ENCODE measurements at places on chromosomes 5 and 9.

DNA sequence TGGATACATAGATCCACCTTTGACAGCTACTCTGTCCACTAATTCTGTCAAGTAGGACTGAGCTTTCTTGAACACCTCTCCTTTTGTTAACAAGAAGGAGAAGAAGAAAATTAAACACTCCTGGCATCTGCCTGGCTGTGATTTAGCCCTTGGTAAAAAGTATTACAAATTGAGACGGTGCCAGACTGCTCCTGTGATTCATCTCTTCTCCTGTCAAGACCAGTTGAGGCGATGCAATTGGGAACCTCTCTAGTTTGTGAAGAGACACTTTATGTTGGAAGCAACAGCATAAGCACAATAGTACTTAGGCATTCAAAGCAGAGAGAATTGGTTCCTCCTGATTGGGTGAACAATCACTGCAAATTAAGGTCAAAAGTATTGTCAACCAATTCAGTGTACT lies 72.7 kb downstream of the GHR start:
- DNase-seq = no peak

- DNase-seq = no peak
Observed at GRCh38 chr9:69357030-69357775, 32.2 kb downstream of the ENTREP1 start.

DNA sequence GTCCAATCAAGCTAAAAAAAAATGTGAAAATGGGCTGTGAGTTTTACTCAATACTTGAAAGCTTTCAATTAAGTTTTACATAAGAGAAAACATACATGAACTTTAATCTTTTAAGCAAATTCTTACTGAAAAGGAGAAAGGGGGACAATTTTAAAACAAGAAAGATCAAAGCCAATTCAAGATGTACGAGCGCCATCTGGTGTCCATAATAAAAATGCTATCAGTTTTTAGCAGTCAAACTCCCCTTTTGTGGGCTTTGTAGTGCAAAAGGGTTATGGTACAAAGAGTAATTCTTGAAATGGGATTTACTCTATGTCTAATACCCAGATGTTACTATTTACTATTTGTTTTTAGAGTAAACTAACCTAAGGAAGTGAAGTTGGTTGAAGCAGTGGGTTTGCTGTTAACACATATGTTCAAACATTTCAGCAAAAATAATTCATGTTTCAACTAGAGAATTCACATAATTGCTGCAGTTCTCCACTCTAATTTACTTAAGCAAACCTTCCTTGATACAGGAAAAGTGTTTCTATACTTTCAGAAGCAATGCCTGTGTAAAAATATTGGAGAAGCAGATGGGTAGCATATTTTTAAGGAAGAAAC lies 228.2 kb upstream of the TYRP1 start:
- DNase-seq = no peak

DNA sequence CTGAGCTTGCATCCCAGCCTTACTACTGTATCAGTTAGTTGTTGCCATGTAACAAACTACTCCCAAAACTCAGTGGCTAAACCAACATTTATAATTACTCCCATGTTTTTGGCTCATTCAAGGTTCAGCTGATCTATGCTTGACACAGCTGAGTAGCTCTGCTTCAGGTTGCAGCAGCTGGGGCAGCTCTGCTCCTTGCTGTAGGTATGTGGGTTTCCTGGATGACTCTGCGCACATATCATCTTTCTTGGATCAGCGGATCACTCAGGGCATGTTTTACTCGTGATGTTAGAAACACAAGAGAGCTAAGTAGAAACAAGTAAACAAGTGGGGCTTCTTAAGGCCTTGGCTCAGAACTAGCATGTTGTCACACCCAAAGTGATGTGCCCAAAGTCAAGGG lies 15.1 kb downstream of the TEK start:
- no peak for DNase-seq

GRCh38 chr5:98248949-98249348 lies 524.5 kb upstream of the RGMB start:
- DNase-seq = no peak

DNA sequence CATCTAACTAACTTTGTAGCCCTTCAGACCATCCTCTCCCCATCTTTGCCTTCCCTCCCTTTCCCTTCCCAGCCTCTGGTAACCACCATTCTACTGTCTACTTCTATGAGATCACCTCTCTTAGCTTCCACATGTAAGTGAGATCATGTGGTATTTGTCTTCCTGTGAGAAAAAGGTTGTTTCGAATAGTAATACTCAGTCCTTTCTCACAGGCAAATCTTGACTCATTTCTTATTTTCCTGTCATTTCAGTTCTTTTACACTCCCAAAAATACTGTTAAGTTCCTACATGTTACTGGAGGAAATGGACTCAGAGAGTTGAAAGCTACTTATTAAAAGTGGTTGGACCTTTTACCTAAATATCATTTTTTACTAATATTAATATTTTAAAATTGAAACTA lies 82.1 kb downstream of the SLF1 start:
- no peak for DNase-seq

DNA sequence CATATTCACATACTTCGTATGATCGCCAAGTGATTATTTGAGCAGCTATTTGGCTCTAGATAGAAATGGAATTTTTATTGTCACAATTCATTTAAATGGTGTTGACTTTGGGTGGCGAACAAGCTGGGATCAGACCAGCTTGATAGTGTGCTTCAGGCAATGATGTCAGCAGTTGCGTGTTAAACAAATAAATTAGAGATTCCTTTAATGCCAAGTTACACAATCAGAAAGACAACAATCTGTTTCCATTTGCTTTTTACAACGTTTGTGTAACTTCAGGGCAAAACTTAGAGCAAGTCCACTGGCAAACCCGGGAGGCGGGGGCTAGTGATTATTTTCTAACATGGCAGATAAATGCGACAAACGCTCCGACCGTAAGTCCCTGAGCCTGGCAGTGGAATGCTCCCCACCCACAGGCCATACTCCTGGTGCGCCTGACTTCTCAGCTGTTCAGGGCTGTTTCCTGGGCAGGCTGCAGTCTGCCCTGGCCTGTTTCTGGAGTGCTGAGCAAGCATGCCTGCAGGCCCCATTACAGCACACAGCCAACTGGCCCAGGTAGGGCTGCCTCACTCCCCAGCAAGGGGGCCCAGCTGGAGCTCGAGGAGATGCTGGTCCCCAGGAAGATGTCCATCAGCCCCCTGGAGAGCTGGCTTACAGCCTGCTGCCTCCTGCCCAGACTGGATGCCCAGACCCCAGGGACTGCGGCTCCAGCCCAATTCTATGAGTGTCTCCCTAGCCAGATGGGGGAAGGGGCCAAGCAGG lies 88.7 kb downstream of the BASP1 start:
- DNase-seq = no peak

DNA sequence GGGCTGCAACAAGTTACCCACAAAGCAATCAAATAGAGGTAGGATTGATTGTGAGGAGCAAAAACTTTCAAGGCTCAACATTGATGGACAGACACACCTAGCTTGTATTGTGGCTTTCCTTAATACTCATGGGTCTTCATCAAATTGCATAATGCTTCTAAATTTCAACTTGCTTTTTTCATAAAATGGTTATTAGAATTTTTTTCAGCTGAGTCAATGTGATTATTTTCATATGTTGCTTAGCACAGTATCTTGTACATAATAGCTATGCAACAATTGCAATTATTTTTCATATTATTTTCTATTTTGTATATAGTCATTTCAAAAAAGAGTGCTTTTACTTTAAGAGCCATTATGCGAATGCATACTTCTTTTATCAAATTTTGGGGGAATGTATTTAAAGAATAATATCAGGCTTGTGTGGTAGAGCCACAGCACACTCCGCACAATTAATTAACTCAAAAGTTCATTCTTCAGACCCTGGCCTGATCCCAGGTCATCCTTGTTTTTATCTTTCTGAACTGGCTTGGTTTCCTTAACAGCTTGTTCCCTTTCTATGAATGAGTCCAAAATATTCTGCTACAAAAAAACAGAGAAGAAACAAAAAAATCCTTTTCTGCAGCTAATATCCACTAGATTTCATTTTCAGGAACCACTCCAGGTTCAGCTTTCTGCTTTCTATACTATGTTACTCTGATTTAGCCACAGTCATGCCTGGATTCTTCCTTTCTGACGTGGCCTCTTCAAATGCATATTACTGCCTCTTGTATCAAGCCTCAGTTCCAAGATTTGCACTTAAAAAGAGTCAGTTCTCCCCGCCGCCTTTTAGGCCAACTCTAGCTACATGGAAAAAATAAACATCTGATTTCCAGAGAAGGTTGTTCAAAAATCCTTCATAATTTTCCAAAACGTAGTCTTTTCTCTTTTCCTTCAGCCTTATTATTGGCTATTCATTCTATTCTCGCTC lies 45.3 kb upstream of the CDH9 start:
- DNase-seq = no peak

GRCh38 chr5:154162539-154163151 lies 27.9 kb upstream of the GALNT10 start:
- no peak for DNase-seq

DNA sequence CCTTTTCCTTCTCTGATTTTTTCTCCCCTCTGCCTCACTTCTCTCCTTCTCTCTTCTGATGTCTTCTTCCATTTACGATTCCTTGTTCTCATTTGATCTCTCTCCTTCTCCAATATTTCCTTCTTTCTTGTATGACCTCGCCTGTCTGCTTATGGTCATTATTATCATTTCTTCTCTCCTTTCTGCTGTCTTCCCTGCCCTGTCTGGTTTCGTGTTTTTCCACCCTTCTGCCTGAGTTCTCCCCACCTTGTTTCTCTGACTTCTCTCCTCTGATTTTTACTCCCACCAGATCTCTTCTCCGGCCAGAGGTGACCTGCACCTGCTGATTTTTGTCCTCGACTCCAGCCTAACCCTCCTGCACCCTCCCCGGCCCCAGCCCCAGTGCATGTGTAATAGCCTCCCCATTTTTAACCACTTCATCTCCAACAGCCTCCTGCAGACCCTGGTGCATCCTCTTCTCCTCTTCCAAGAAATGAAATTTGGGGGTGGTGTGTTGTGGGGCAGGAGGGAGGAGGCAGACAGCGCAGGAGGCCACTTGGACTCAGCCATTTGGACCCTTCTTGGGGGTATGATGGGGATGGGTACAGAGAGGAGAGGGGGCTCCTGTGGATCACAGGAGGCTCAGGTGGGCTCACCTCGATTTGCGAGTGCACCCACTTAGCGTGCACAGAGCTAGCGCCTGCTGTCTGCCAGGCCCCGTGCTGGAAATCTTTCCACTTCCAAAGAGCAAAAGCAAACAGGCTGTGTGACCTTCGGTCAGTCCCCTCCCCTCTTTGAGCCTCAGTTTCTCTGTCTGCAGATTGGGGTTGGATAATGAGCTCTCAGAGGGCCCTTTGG lies 32.5 kb downstream of the GSN start:
- DNase-seq = no peak

GRCh38 chr5:82924226-82925060 lies 152.8 kb downstream of the TMEM167A start:
- no peak for DNase-seq

DNA sequence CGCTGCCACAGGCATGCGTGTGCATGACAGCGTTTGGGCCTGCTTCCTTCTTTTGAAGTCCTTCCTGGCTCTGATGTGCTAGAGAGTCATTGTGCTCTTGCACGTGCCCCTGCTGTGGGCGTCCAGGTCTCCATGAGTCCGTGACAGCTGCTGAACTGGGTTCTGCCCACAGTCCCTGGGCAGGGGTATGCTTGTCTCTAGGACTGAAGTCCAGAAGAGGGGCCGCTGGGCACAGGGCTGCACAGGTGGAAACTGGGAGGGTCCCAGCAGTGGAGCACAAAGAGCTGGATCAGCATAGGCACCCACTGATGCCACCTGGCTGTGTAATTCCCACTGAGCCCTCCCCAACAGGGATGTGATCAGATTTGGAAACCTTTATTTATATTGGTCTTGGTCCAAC lies 169.4 kb downstream of the IRX2 start:
- no peak for DNase-seq

DNA sequence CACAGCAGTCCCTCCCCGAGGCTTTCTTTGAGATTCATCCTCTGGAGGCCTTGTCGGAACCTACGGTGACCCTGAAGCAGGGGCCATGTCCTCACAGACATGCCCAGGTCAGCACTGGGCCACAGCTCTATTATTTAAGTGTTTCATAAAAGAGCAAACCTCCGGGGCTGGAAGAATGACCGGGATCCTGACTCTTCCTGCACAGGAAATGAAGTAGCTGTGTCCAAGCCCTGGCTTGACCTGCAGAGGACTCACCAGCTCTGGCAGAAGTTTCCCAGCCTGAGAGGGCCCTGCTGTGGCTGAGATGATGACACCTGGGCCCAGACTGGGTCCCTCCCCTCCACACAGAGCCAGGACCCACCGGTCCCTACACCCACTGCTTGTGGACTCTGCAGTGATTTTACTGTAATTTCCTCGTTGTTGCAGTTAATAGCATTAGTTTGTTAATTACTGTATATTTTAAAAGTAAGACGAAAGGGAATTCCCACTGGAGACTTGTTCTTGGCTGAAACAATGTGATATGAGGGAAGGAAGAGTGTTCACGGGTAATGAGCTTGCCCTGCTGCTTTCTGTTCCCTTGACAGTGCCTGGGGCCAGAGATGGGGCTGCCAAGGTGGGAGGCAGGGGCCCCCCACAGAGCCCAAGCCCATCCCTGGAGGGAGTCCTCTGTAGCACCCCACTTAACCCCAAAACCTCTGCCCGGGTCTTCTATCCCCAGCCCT lies 72.2 kb downstream of the PCDH1 start:
- DNase-seq = no peak

GRCh38 chr9:94875300-94876020 lies 149.0 kb downstream of the AOPEP start:
- DNase-seq = no peak

DNA sequence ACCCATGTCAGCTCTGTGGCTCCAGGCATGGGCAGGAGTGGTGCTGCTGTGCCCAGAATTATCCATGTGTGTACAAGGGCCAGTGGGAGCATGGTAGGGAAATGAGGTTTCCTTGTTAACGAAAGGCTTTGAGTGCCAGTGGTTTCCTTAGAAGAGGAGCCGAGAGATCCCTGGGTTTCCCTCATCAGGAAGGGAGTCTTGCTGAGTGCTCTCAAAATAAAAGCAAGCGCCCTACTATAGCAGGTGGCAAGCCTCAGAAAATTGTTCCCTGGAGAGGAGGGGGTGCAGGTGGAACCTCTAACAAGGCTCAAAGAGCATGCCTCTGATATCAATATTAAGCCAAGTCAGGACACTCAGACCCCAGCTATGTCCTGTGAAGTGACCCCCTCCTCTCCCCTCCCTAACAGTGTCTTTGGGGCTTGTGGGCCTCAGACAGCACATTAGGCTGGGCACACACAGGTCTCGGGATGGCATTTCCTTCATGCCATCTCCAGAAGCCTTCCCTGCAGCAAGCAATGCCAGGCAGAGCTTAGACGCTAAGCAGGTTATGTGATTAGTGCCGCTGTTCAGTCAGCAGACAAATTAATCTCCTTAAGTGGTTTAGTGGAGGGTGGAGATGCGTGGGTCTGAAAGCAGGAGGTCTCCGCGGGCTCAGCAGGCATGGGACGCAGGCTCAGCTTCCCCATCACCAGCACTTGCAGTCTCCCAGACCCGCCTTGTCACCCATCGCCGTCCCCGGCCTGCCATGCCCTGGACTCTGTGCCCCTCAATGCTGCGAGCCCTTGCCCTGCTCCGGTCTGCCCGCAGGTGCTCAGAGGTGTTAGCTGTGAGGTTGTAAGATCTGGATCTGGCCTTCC lies 60.0 kb upstream of the RARS1 start:
- DNase-seq = no peak
